Fibroblast of pulmonary artery (primary cell): ENCODE measurements at places on chromosomes 2 and 18.

DNA sequence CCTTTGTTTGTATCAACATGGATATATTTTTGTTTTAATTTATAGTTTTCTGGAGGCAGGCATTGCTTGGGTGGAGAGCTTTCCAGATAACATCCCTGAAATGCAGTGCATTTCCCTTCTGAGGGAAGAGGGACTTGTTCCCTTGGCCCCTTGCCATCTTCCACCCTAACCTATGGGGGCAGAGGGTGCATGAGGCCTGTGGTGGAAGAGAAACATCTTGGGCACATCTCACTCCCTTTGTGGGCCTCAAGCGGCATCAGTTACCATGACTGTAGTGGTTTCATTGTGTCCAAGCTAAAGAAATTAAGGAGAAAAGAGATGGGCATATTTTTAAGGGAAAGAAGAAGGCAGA lies 5.3 kb upstream of the RPL37A start:
- DNase-seq: no peak

DNA sequence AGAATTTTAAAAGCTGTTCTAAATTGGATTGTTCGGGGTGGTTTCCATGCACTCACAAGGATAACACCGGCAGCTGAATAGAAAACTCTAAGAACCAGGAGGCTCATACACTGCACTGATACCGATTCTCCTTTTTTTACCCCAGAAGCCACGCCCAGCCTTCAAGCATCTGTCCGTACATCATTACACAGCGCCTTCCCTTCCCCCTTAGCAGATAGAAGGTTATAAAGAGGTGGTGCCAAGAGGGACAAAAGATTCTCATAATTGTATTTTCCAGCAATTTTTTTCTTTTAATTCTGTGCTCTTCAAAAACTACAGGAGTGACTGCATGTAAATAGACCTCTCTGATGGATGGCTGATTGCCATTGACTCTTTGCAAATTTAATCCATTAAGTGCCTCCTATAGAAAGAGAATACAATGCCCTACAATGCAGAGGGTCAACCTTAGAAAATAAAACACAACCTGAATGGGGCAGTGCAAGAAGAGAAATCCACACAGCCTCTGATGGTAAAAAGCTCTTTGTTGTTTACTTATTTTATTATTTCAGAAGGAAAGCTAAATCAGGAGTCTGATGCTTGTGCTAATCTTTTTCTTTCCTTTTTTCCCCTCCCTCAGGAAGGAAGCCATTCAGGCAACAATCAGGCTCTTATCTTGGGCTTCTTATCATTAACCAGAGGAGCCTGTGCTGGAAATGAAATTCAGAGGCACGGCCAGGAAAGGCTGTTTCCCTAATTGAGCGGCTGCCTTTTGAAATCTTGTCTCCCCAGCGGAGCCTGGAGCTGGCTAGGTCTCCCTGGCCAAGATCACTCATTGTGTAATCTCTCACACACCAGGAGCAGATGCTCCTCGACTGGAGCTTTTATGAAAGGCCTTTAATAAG lies 198.9 kb upstream of the NABP1 start:
- peak; percentile 77 for DNase-seq

GRCh38 chr2:227661025-227661649 lies 5.5 kb upstream of the SCYGR5 start:
- no peak for DNase-seq

DNA sequence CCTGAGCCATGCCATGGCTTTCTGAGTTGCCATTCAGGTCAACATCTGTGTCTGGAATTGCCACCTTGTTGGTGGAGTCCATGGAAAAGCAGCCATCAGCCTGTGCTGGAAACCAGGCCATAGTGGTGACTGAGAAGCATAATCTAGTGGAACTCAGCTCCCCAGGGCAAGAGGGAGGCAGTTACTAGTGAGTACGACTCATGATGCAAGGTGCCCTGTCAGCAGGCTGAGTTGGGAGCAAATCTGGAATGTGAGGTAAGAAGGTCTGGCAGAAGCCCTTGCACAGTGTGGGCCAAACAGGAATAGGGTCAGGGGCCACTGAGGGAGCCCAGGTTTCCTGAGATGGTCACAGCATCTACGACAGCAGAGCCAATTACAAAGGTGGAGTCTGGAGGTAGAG lies 37.1 kb downstream of the SULT1C2 start:
- DNase-seq: no peak

DNA sequence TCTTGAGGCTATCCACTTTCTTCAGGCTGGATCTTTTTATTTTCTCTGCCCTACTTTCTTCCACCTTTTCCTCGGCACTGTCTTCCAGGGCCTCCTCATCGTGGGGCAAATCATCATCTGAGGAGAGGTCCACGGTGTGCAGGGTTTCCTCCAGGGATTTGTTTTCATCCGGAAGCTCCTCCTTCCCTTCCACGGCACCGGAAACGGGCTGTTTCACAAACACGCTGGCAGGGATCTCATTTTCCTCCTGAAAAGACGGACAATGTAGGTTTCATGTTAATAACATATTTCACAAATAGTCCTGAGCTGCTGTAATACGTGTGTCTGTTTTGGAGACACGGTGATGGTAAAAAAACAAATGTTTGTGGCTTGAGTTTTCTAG lies 10.4 kb downstream of the CAVIN2 start:
- no peak for DNase-seq

GRCh38 chr2:180368881-180369280 lies 361.8 kb upstream of the CWC22 start:
- no peak for DNase-seq

DNA sequence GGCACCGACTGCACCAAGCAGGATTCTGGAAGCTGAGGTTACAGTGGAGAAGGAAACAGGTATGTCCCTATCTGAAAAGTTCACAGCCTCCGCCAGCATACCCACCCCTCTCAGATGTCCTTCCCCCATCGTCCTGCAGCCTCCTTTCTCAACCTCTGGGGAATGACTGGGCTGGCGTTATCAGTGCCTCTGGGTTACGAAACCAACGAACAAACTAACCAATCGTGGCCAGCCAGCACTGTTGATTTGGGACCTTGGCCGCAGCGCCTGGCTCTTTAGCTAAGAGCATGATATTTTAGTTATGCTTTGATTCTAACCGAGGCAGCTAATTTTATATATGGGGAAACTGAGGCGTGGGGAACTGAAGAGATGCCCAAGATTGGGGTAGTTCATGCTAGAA lies 233.0 kb downstream of the TFCP2L1 start:
- peak; percentile 17 for DNase-seq

DNA sequence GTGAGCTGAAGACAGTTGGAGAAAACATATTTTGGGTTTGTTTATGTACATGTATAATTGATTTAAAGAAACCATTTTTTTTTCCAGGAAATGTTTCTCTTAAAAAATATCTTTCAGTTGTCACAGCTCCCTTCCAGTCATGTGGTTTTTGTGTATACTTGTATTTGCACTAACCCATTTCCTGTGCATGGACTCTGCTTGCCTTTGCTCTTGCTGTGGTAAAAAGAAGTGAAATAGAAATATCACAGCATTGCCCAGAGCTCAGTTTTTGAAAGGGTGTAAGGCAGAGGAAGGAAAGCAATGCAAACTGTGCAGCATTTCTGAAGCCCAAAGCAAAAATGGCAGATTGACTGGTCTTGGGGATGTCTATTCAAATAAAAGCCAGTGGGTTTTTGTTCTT lies 10.4 kb upstream of the DOCK10 start:
- DNase-seq: no peak

DNA sequence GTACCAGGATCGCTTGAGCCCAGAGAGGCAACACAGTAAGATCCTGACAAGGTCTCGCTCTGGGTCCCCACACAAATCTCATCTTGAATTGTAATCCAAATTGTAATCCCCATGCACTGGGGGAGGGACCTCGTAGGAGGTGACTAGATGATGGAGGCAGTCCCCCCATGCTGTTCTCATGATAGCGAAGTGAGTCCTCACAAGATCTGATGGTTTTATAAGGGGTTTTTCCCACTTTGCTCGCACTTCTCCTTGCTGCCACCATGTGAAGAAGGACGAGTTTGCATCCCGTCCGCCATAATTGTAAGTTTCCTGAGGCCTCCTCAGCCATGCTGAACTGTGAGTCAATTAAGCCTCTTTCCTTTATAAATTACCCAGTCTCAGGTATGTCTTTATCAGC lies 46.0 kb upstream of the SERTAD2 start:
- no peak for DNase-seq

GRCh38 chr2:98216616-98217015 lies 129.6 kb upstream of the CNGA3 start:
- DNase-seq: no peak

- no peak for DNase-seq
These were observed 16.3 kb downstream of the VPS4B start for GRCh38 chr18:63405986-63406385.

DNA sequence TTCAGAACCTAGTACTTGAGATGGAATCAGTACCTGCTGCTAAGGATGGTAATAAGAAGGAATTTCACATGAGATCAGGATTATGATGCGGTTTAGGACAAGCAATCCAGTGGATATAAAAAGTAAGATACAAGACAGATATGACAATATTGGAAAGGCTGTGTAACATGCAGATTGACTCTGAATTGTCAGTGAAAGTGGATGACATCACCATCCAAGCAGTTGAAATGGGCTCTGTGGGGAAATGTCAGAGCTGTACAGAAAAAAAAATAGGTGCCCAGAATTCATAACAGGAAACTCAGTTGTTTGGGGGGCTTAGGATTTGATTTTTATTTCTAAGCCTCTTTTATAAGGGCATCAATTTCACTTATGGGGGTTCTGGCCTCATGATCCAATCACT lies 438.3 kb downstream of the SPAG16 start:
- no peak for DNase-seq

GRCh38 chr2:7840651-7841380 lies 841.0 kb upstream of the ID2 start:
- no peak for DNase-seq

- no peak for DNase-seq
These were observed 37.7 kb downstream of the ZNF521 start for GRCh38 chr18:25314151-25314837.

- DNase-seq: peak; percentile 79
These were observed 136.5 kb downstream of the TXNL1 start for GRCh38 chr18:56501896-56502295.

DNA sequence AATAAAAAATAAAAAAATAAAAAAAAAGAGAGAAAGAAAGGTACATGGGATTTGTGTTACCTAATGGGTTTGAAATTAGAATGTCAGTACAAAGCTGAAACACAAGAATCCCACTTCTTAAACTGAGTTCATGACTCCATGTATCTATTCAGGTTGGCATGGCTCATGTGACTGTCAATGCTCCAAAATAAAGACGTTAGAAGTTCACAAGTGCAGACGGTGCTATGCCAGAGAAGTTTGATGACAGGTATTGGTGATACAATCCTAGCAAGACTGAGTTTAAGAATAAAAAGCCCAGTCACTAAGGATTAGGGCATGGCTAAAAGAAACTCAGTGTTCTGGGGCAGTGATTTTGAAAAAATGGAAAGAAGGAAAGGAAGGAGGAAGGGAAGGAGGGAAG lies 254.3 kb downstream of the XIRP2 start:
- no peak for DNase-seq

DNA sequence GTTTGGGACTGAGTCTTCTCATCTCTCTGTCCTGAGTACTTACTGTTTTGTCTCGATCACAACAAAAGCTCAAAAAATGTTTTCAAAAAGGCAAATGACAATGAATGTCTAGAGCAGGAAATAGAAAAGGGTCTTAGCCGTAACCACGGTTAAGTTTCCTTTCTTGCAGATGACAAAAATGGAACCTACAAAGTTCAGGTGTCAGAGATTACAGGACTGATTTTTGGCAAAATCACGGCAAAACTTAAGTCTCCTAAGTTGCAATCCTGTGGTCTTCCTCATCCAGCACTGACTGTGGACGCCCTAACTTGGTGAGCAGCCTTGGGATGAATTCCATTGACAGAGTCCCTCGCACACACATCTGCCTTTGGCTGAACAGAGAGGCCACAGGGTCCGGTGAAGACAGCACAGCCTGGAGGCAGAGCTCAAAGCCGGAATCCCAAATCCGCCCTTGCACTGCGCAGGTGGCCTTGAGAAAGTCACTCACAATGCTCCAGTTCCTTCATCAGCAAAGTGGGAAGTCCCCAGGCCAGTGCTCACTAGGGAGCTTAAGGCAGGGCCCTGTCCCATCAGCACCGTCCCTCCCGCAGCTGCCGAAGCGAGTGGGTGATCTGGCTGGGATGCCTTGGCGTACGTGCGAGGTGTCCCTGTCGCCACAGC lies 55.2 kb downstream of the EIPR1 start:
- no peak for DNase-seq
